ENCODE measurements at places on chromosomes 16 and 17.
A peak's percentile ranks its signal among the peaks of the same experiment; 100 is the strongest.

DNA sequence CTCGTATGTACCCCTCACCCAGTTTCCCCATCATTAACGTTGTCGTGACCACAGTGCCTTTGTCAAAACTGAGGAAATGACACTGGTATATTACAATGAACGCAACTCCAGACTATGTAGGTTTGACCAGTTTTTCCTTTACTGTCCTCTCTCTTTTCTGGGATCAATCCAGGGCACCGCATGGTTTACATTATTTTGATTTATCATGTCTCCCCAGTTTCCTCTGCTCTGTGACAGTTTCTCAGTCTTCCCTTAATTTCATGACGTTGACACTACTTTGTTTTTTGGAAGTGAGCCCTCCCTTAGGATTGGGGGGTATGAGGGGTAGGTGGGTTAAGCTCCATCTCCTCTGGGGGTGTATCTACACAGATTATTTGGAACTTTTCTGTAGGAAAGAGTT, 76.1 kb upstream of the LGALS9 start:
- DNase-seq, result no peak

- DNase-seq, result peak; percentile 18
These were observed 736 bp downstream of the APPBP2 start for GRCh38 chr17:60525328-60525684.

DNA sequence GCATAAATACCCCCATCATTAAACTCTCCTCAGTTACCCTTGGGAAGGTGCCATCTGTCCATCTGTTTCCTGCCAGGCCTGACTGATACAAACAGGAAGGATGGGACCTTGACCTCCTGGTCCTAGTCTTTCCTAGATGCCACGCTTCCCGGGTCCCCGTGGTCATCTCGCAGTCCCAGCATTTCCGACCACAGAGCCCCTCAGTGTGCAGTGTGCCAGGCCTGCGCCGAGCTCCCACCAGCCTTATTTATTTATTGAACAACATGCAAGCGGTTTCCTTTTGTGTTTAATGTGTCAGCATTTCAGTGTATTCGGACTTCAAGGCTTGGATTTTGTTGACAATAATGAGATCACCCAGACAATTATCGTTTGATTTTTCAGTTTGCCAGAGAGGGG, 45.6 kb upstream of the NKD1 start:
- no peak for DNase-seq

GRCh38 chr16:85754413-85754812, 3.5 kb upstream of the C16orf74 start:
- no peak for DNase-seq

DNA sequence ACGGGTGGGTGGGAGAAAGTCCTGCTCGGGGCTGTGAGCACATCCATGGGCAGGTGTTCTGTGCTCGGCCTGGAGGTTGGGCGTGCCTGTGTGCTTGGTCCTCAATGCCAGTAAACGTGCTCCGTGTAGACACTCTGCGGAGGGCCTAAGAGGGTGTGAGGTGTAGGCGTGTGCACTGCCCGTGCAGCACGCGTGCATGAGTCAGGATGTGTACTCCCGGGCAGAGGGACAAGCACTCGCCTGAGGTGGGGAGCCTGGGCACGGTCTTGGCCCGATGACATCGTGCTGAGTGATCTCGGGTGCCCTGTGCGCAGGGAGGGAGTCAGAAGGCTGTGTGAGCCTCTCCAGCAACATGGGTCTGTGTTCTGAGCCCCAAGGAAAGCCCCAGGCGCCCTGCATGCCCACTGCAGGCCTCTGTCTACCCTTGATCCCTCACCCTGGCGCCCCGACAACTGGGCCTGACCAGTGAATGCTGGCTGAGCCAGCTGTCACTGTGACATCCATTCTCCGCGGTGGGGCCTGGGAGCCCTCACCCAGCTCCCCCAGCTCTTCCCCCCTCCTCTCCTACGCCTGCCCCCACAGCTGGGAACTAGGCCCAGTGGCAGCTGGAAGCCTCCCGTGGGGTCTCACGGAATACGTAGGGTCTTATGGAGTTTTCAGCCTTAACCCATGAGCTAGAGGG, 23.5 kb upstream of the NXPH3 start:
- no peak for DNase-seq

- no peak for DNase-seq
These were observed 635.4 kb upstream of the GOT2 start for GRCh38 chr16:59369523-59369922.

- no peak for DNase-seq
These were observed 185.8 kb downstream of the SNX29 start for GRCh38 chr16:12162151-12162985.

GRCh38 chr17:76612977-76613851, 27.6 kb upstream of the ST6GALNAC2 start:
- DNase-seq, result no peak

GRCh38 chr16:61050547-61050946, 985.7 kb downstream of the CDH8 start:
- no peak for DNase-seq

- no peak for DNase-seq
These were observed 25.1 kb downstream of the C1QTNF1 start for GRCh38 chr17:79048826-79049755.

DNA sequence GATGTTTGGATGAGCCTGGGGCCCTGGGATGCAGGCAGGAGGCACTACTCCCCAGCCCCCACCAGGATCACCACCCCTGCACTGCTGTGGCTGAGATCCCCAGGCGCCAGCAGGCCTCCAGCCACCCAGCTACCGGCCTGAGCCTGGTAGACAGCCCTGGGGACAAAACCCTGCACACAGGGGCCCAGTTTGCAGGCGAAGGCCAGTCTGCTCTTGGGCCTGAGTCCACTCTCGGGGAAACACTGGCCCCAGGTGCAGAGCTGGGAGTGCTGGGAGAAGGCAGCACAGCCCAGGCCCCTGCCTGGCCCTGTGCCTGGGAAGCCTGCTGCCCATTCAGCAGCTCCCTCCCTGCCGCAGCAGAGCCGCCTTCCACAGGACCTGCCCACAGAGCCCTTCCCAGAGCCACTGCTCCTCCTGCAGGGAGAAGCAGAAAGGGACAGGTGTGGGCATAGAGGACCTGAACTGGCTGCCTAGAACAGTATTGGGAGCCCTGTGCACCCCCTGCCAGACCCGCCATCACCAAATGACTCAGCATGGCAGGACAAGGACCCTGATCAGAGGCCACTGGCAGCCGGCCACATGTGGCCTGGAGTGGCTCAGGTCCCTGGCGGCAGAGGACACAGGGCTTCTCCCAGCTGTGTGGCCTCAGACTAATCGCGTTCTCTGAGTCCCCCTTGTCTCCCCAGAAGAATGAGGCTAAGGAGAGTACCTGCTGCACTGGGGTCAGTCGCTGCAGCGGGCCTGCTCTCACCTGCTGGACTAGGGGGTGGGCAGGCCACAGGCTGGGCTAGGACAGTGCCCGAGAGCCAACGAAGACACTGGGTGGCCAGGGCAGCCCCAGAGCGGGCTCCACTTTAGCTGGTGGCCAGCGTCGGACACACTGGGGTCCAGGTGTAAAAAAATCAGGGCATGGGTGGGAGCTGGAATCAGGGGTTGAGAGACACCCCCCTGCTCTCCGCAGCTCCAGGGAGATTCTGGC, 10.7 kb downstream of the MSRB1 start:
- no peak for DNase-seq

DNA sequence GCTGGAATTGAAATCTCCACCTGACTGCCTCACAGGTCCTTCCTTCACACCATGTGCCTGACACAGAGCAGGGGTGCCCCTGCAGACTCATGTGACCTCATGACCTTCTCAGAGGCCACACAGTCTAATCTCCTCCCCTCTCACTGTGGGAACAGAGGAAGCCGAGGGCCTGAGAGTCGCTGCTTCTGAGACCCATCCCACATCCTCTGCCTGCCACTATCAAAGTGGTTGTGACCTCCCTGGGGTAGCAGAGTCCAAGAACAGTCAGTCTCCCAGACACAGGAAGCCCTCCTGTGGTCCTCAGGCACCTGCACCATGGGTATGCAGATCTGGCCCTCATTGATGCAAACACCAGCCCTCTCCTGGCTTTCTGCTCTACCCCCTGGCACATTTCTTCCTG, 78.5 kb downstream of the RAB11FIP4 start:
- DNase-seq, result no peak

GRCh38 chr17:82752371-82753200, 721 bp downstream of the TBCD start:
- DNase-seq, result peak; percentile 10

- DNase-seq, result no peak
These were observed 73.2 kb downstream of the KNOP1 start for GRCh38 chr16:19644877-19645276.

GRCh38 chr17:10177913-10178505, 20.4 kb downstream of the GAS7 start:
- no peak for DNase-seq

DNA sequence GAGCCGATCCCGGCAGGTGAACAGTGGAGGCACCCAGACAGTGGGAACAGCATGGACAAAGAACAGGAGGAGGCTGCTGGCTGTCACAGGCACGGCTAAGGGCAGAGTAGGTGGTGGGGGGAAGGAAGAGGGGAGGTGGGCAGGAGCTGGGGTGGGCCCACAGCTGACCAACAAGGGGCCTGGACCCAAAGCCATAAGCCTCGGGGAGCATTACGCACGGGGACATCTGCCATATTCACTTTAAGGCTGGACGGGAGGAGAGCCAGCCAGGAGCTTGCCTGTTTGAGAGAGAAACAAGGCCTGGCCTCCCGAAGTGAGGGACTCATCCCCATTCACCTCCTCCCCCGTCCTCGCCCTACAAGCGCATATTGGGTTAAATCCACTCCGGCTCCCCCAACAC, 19.6 kb upstream of the HAP1 start:
- DNase-seq, result no peak

GRCh38 chr16:66851166-66851964, 7.2 kb downstream of the CA7 start:
- no peak for DNase-seq

GRCh38 chr17:673200-673681, 41.4 kb downstream of the VPS53 start:
- DNase-seq, result no peak

GRCh38 chr16:73095885-73096421, 48.0 kb upstream of the ZFHX3 start:
- DNase-seq, result peak; percentile 34

DNA sequence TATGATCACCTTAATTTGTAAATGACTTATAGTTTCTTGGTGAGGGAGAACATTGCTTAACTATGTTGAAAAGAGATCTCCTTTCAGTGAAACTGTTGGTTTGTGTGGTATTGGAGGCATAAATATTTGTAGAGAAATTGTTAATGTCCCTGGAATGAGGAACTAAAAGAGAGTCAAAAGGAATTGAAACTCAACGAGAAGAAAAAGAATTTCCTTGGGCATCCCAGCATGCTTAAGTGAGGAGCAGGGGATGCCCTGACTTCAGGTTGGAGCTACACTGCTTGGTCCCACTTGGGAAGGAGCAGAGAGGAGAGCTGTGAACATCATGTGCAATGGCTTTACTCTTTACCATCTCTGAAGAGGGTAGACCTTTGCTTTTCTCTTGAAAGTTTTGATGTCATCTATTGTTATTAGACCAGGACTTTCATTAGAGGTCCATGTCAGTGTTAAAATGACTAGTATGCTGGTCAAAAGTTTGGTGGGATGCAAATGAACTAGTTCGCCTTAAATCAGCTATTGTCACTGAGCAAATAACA, 21.7 kb downstream of the KRT23 start:
- peak; percentile 73 for DNase-seq

GRCh38 chr17:77579131-77579530, 379.4 kb upstream of the TNRC6C start:
- no peak for DNase-seq
